ENCODE measurements at places on chromosomes 5 and 9. TPM values are rescaled to one million over a fixed set of nuclear protein-coding genes. Genes with fewer than 3 reads are reported as not detected.
A peak's percentile ranks its signal among the peaks of the same experiment; 100 is the strongest.

DNA sequence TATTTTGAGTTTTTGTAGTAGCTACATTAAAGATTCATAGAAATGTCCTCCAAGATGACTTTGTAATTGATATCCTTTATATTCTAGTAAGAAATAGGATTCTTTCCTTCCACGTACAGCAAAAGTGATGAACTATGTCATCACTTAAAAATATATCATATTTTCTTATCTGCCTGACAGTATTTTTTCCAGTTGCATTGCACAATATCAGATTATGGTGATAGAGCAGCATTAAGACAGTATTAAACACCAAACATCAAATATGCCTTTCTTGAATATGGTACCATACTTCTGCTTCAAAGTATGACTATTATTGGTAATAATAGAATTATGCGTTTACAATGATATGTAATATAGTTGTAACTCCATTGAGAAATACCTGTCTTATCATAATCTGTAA lies 919.8 kb upstream of the EDIL3 start:
- DNase-seq, result no peak

DNA sequence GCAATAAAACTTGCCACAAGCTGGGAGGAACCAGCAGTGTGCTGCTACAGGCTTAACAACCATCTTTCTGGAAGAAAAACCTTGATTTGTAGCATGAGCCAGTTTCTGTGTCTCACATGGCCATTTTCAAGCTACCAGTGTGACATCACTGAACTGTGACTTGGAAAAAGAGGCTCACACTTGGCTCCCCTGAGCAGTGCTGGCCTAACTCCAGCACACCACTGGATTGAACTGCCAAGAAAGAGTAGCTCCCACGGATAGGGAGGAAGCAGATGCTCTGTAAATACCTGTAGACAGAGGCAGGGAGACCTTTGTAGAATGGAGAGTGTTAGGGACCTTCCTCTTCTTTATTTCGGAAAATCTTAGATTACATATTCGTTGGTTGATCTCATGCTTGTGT lies 197.9 kb downstream of the SH3GL2 start:
- DNase-seq, result no peak

- no peak for DNase-seq
These were observed 32.6 kb upstream of the PRRC2B start for GRCh38 chr9:131361202-131361833.

GRCh38 chr5:32572778-32573480 lies 12.4 kb upstream of the SUB1 start:
- no peak for DNase-seq

DNA sequence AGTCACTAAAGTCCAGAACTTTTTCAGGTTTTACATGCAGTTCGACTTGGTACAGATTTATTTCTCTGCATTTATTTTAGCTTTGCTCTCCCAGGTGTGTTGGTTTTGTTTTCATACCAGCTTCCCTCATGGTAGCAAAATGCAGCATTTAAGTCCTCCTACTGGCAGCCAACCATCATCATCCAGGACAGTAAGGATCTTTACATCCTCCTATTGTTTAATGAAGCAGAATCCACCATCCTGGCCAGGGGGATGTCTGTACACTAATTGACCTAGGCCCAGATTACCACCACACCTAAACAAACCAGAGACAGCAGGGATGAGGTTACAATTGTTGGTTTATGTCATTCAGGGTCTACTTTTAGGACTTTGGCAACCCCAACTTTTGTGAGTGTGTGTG lies 22.3 kb downstream of the CAMK4 start:
- DNase-seq, result no peak

DNA sequence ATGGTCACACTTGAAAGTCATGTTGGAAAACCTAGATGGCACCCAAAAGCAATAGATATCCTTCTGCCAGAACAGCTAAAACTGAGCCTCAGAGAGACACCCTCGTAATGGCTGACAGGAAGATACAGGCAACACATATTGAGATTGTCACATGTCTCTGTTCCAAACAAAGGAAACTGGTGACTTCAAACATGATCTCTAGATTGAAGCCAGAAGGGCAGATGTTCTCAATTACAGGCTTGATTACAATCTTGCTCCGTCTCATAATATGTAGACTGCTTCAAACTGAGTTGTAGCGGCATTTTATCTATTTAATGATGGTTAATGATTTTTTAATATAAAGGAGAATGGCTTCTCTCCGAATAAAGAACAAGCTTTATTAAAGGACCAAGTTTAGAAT lies 774.3 kb downstream of the KCTD16 start:
- DNase-seq, result no peak

GRCh38 chr5:159826351-159827214 lies 89.7 kb upstream of the ADRA1B start:
- no peak for DNase-seq

- no peak for DNase-seq
These were observed 109.3 kb downstream of the UGCG start for GRCh38 chr9:112005939-112006338.

GRCh38 chr5:160092960-160093707 lies 26.1 kb downstream of the PWWP2A start:
- no peak for DNase-seq

DNA sequence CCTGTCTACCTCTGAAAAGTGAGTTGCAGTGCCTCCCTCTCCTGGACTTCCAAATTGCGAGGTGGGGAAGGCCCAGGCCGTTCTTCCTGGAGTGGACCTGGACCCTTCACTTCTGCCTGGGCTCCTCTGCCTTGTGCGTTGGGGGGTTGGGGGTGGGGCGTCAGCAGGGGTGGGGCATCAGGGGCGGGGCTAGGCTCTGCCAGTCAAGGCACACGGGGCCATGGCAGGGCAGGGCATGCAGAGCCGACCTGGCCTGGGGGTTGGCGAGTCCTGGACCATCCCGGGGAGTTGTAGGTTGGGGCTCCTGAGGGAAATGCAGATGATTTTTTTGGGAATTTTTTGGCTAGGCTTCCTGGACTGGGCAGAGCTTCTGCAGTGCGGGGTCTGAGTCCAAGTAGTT lies 87.1 kb downstream of the EHMT1 start:
- no peak for DNase-seq

GRCh38 chr5:158392753-158393152 lies 533.8 kb upstream of the CLINT1 start:
- DNase-seq, result no peak

GRCh38 chr5:144015961-144016360 lies 154.5 kb downstream of the YIPF5 start:
- peak; percentile 29 for DNase-seq

DNA sequence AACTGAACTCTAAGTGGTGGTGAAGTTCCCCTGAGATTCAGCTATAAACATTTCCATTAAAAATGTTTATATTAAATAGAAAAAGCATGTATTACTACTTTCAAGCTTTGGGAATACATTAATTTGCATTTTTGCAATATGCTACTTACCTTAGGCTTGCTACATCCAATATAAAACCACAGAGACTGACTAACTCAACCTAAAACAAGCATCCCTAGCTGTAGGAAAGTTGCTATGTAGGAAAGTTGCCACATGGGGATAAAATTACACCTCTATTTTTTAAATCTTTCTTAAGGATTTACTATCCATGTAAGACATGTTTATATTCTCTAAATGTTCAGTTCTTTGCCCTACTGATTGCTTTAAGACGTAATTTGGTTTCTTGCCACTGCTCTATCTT lies 12.8 kb downstream of the SCAMP1 start:
- no peak for DNase-seq

DNA sequence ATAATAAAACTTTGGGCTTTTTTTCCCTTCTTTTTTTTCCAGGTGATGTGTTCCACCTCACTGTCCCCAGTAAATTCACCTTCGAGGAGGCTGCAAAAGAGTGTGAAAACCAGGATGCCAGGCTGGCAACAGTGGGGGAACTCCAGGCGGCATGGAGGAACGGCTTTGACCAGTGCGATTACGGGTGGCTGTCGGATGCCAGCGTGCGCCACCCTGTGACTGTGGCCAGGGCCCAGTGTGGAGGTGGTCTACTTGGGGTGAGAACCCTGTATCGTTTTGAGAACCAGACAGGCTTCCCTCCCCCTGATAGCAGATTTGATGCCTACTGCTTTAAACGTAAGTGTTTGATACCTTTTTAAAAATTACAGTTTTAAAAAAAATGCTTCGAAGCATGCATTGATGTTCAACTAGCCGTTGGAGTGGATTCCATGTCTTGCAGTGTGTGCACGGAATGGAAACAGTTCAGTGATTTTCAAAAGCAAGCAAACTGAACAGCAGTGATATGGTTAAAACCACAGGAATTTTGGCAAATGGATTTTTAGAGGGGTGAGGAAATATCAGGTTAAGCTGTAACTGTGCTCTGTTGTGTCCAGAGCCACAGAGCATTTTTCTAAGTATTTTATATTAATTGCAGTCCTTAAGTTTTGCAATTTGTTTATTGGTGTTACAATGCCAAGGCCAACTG lies 40.7 kb downstream of the VCAN start:
- DNase-seq, result no peak

GRCh38 chr5:172776235-172776594 lies 5.2 kb upstream of the DUSP1 start:
- no peak for DNase-seq

DNA sequence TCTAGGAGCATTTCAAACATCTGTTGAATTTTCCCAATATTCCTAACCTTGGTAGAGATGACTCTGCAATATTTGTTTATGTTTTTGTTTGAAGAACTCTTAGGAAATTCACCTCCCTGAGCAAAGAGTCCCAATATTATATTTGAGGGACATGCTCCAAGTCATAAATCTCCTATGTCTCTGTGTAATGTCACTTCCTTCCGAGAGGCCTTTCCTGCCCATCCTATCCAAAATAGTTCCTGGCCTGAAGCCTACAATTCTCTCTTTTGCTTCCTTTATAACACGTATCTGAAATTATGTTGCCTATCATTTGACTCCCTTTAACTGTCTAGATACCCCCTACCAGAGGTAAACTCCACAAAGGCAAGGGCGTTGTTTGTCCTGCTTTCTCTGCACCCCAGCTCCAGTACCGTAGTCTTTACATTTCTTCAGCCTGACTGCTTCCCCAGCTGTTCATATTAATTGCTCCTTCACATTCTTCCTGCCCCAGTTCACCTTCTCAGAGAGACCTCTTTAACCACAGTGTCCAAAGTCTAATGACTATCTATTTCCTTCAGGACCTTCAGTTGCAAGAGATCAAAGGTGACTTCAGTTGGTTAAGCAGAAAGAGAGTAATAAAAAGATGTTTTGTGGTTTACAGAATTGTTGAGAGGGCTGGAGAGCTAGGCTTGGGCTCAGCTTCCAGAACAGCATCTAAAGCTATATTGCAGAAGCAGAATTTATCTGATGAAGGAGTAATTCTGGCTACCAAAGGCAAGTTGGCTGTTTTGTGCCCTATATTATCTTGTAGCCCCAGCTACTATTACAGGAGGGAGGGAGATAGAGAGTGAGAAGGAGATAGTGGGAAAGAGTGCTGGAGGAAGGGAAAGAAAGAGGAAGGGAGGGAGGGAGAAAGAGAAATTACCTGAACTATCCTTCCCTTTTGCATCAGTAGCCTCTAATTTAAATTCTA lies 109.3 kb upstream of the TMEM161B start:
- no peak for DNase-seq

GRCh38 chr5:148632255-148633066 lies 21.9 kb downstream of the HTR4 start:
- DNase-seq, result no peak

The CER1 gene
- 0.24 TPM for polyA plus RNA-seq

The SLC1A1 gene
- 22.7 TPM for polyA plus RNA-seq

The PCDHGB5 gene
- polyA plus RNA-seq, result 10.2 TPM

The GNAQ gene
- 57.3 TPM for polyA plus RNA-seq

The KCNMB1 gene
- polyA plus RNA-seq, result 1.6 TPM

The PROB1 gene
- polyA plus RNA-seq, result 2.9 TPM

The ORM2 gene
- 0.73 TPM for polyA plus RNA-seq

The INIP gene
- 34.8 TPM for polyA plus RNA-seq

The TRAPPC13 gene
- polyA plus RNA-seq, result 29.1 TPM

The C9orf152 gene
- polyA plus RNA-seq, result 0.52 TPM

The SPATA31E1 gene
- polyA plus RNA-seq, result not detected

The TAF11L11 gene
- not detected for polyA plus RNA-seq
